CD8-positive, alpha-beta memory T cell (primary cell): ENCODE measurements at places on chromosomes 12 and 14.
A peak's percentile ranks its signal among the peaks of the same experiment; 100 is the strongest.

DNA sequence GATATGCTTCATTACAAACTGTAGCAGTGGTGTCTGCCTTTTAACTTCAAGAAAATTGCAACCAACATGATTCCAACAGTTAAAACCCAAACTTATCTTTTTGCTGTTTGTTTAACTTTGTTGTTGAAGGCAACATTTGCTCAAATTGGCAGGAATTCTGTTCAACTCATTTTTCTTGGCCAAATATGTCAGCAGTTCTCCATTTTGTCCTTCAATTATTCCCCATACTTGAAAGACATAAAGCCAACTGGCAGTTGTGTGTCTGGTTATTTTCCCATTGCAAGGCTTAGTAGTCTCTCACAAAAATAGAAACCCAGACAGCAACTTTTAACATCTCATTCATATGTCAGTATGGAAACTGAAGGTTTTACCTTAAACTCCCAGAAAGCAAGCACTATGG lies 146.3 kb downstream of the LRIG3 start:
- no peak overlapping the region for H3K4me3 ChIP-seq
- H3K27me3 ChIP-seq = no peaks in the 10 kb centered on the region
- no peaks in the 10 kb centered on the region for H3K36me3 ChIP-seq
- H3K27ac ChIP-seq = no peak overlapping the region

GRCh38 chr14:61653507-61653906 lies 41.8 kb upstream of the HIF1A start:
- H3K27ac ChIP-seq = no peak overlapping the region
- H3K36me3 ChIP-seq = no peaks in the 10 kb centered on the region
- H3K4me3 ChIP-seq = no peak overlapping the region
- no peak for DNase-seq

DNA sequence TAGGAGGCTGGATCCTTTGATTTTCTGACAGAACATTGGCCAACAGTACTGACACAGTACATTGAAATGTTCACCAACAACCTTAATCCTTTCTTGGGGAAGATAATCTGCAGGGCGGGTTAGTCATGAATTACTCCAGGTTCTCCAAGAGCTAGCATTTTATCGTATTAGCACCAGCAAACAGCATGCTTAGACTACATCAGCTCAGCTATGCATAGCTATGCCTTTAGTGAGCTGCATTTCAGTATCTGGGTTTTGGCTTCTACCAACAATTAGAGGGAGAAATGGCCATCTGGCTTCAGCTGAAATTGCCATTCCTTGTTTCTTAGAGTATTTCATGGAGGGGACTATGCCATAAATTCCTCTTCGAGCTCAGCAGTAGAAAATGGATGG lies 33.8 kb downstream of the SAMD4A start:
- DNase-seq = no peak
- no peaks in the 10 kb centered on the region for H3K36me3 ChIP-seq
- H3K27me3 ChIP-seq = no peaks in the 10 kb centered on the region
- no peaks in the 10 kb centered on the region for H3K4me1 ChIP-seq
- no peak overlapping the region for H3K27ac ChIP-seq

DNA sequence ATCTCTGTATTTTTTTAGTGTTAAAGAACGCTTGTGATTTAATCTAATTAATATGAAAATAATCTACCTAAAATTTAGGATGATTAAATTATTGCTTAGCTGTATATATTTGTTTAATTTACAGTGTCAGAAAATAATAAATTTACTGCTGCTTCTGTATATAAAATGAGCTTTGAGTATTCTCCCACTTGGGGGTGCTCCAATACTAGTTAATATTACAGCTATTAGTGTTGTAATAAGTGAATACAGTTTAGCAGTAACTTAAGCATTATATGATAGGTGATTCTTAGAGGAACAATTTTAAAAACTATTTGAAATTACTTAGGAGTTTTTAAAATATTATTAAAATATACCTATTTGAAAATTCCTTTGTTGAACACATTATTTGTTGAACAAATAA lies 62.2 kb downstream of the PAPOLA start:
- peaks cover 12% of the 10 kb centered on the region for H3K36me3 ChIP-seq
- H3K4me1 ChIP-seq = no peaks in the 10 kb centered on the region
- no peak overlapping the region for H3K4me3 ChIP-seq
- DNase-seq = no peak
- no peak overlapping the region for H3K27ac ChIP-seq

- no peak overlapping the region for H3K27ac ChIP-seq
- no peak for DNase-seq
- H3K4me3 ChIP-seq = no peak overlapping the region
- no peaks in the 10 kb centered on the region for H3K36me3 ChIP-seq
Observed at GRCh38 chr12:11015775-11016430, 6.5 kb downstream of the TAS2R19 start.

DNA sequence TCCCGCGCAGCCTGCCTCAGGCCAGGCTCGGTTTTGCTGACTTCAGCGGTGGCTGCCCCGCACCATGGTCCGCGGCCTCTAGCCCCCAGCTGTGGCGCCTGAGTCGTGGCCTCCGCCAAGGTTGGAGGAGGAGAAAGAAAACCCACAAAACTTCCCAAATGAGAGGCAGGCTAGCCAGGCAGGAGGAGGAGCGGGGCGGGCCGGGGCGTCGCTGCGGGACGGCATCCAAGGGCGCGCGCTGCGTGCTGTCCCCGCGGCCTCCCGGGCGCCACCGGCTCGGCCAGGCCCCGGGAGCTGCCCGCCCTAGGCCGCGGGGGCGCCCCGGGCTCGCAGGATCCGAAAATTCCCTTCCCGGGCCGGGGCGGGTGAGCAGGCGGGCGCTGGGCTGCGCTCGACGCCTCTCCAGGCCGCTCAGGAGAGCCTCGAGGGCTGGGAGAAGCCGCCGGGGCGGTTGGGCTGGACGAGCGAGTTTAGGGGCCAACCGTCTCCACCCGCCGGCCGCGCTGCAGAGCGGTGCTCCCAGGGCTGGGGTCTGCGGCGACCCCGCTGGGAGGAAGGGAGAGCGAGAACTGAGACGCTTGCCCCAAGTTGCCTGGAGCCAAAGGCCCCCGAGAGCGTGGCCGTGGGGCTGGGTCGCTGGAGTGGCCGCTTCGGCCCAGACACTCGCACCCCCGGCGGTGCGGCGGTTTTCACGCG lies at the start of gene EFS:
EFS (minus strand) TSS at position 137 of the 696 bp plus-strand sequence. CDS start 147 bp downstream, outside the sequence.
- no peaks in the 10 kb centered on the region for H3K4me1 ChIP-seq
- no peaks in the 10 kb centered on the region for H3K36me3 ChIP-seq
- DNase-seq = no peak
- no peak within 1 kb of the TSS for H3K4me3 ChIP-seq

GRCh38 chr12:70711831-70712230 lies 74.6 kb upstream of the PTPRB start:
- H3K27ac ChIP-seq = no peak overlapping the region
- no peak overlapping the region for H3K4me3 ChIP-seq
- H3K27me3 ChIP-seq = no peaks in the 10 kb centered on the region
- no peaks in the 10 kb centered on the region for H3K36me3 ChIP-seq
- no peak for DNase-seq

GRCh38 chr12:62256408-62257096 lies 3.7 kb upstream of the USP15 start:
- no peak overlapping the region for H3K4me3 ChIP-seq
- peaks cover 44% of the 10 kb centered on the region for H3K4me1 ChIP-seq
- DNase-seq = no peak
- H3K36me3 ChIP-seq = no peaks in the 10 kb centered on the region
- no peaks in the 10 kb centered on the region for H3K27me3 ChIP-seq

- no peak overlapping the region for H3K27ac ChIP-seq
- no peak overlapping the region for H3K4me3 ChIP-seq
- no peaks in the 10 kb centered on the region for H3K36me3 ChIP-seq
- H3K27me3 ChIP-seq = peaks cover 9% of the 10 kb centered on the region
Observed at GRCh38 chr12:3252450-3252891, 175.3 kb downstream of the TSPAN9 start.

DNA sequence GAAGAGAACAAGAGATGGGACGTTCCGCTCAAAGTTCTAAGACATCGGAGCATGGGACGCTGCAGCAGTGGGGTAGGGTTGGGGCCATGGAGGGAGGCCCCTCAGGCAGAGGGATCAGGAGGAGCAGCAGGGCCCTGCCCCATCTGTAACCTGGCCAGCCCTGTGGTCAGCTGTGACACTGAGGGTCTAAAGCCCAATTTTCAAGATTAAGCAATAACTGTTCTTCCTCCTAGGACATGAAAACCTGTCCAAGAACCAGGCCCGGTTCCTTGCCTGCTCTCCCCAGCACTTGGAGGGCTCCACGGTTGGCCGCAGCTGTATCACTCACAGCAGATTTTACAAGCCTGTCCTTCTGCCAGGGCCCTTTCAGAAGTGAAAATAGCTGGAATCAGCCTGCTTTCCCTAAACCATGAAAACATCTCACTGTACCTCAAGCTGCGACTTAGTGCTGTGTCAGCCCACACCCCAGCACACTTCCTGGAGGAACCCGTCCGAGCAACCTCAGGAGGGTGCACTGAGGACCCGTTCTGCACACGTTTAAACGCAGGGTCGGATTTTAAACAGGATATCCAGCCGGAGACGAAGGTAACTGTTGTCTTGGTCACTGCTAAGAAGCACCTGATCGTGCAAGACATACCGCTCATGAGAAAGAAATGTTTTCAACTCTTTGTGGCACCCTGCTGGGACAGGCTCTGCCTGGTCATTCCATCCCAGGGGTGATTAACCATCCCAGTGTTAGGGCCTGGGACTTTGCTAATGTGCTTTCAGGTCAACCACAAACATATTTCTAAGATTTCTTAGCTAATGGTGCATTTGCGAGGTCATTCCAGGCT lies 201.9 kb upstream of the DIO3 start:
- no peaks in the 10 kb centered on the region for H3K4me1 ChIP-seq
- H3K4me3 ChIP-seq = no peak overlapping the region
- H3K27me3 ChIP-seq = no peaks in the 10 kb centered on the region

GRCh38 chr12:107533218-107533617 lies 152.4 kb upstream of the PWP1 start:
- no peak overlapping the region for H3K27ac ChIP-seq
- DNase-seq = no peak
- no peaks in the 10 kb centered on the region for H3K27me3 ChIP-seq

DNA sequence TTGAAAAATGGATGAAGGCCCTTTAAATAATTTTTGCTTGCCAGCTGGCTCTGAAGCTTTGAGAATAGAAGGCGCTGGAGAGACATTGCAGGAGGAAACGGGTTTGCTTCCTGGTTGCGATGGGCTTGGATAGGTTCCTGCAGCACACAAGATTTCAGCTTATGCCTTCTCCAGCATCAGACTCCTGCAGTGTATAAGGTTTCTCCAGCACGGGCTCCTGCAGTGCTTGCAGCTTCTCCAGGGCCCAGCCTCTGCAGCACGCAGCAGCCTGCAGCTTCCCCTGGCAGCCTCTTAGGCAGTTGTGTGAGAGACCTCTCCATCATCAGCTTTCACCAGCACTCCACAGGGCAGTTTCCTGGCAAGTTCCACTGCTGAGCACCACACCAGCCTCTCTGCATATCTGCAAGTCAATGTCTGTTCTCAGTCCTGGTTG lies 78.7 kb upstream of the ZDHHC17 start:
- H3K27me3 ChIP-seq = no peaks in the 10 kb centered on the region
- H3K27ac ChIP-seq = no peak overlapping the region
- H3K4me1 ChIP-seq = no peaks in the 10 kb centered on the region
- no peak for DNase-seq

- no peak for DNase-seq
- H3K4me1 ChIP-seq = no peaks in the 10 kb centered on the region
- H3K27ac ChIP-seq = no peak overlapping the region
Observed at GRCh38 chr12:66726556-66726955, 47.7 kb upstream of the GRIP1 start.

- DNase-seq = no peak
- no peaks in the 10 kb centered on the region for H3K36me3 ChIP-seq
- H3K27me3 ChIP-seq = no peaks in the 10 kb centered on the region
- no peak overlapping the region for H3K4me3 ChIP-seq
- no peak overlapping the region for H3K27ac ChIP-seq
Observed at GRCh38 chr12:20403230-20403629, 34.9 kb downstream of the PDE3A start.

DNA sequence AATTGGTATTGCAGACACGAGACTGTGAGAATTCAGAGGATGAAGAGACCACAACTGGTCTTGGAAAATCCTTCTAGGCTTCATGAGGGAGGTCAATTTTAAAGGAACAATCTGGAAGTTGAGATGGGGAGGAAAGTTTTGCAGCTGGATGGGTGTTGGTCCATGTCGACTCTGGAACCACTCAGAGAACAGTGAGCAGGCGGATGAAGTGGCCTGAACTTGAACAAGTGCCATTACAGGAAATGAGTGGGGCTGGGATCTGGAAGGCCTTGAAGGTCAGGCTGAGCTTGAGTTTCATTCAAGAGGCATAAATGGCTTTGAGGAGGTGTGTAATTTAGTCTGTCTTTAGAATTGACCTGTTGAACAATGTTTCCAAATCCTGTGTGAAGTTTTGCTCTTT lies 140.9 kb downstream of the GALC start:
- H3K4me3 ChIP-seq = no peak overlapping the region
- DNase-seq = no peak

- H3K4me3 ChIP-seq = peak overlapping the region; percentile 72
- peaks cover 29% of the 10 kb centered on the region for H3K4me1 ChIP-seq
- H3K36me3 ChIP-seq = no peaks in the 10 kb centered on the region
- DNase-seq = peak; percentile 46
- no peaks in the 10 kb centered on the region for H3K27me3 ChIP-seq
Observed at GRCh38 chr14:34872822-34873588, 2.2 kb downstream of the BAZ1A start.

GRCh38 chr14:67569011-67569650 lies 30.9 kb downstream of the PIGH start:
- no peaks in the 10 kb centered on the region for H3K4me1 ChIP-seq
- H3K4me3 ChIP-seq = no peak overlapping the region
- H3K36me3 ChIP-seq = no peaks in the 10 kb centered on the region

DNA sequence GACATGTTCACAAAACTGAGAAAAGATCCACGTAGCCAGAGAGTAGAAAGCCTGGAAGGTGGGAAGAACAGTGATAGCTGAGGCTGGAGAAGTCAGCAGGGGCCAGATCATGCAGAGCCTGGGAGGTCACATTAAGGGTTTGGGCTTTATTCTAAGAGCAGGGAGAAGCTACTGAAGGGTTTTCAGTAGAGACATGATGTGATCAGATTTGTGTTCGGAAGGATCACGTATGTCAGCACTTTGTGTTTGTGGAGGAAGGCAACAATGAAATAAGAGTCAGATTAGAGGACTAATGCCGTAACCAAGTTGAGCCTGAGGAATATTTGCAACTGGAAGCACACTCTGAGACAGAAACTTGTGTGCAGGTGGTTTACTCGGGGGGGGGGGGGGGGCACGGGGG lies 4.2 kb upstream of the PCK2 start:
- no peaks in the 10 kb centered on the region for H3K36me3 ChIP-seq
- no peak for DNase-seq
- no peaks in the 10 kb centered on the region for H3K27me3 ChIP-seq
- no peak overlapping the region for H3K4me3 ChIP-seq

- no peak for DNase-seq
- H3K27me3 ChIP-seq = no peaks in the 10 kb centered on the region
- peaks cover 19% of the 10 kb centered on the region for H3K4me1 ChIP-seq
- peak overlapping the region; percentile 93 for H3K4me3 ChIP-seq
- H3K27ac ChIP-seq = peak overlapping the region; percentile 82
- H3K36me3 ChIP-seq = peaks cover 26% of the 10 kb centered on the region
Observed at GRCh38 chr14:23568021-23568599, 519 bp upstream of the AP1G2 start.

- peaks cover 38% of the 10 kb centered on the region for H3K4me1 ChIP-seq
- no peak overlapping the region for H3K27ac ChIP-seq
- H3K36me3 ChIP-seq = no peaks in the 10 kb centered on the region
- DNase-seq = no peak
- no peaks in the 10 kb centered on the region for H3K27me3 ChIP-seq
Observed at GRCh38 chr14:61706096-61706690, 10.9 kb downstream of the HIF1A start.

- DNase-seq = no peak
- H3K4me3 ChIP-seq = no peak overlapping the region
- no peak overlapping the region for H3K27ac ChIP-seq
- H3K4me1 ChIP-seq = no peaks in the 10 kb centered on the region
- H3K27me3 ChIP-seq = no peaks in the 10 kb centered on the region
Observed at GRCh38 chr12:6266541-6266966, 43.9 kb upstream of the PLEKHG6 start.
